ENCODE measurements at places on chromosomes 16 and 17.

DNA sequence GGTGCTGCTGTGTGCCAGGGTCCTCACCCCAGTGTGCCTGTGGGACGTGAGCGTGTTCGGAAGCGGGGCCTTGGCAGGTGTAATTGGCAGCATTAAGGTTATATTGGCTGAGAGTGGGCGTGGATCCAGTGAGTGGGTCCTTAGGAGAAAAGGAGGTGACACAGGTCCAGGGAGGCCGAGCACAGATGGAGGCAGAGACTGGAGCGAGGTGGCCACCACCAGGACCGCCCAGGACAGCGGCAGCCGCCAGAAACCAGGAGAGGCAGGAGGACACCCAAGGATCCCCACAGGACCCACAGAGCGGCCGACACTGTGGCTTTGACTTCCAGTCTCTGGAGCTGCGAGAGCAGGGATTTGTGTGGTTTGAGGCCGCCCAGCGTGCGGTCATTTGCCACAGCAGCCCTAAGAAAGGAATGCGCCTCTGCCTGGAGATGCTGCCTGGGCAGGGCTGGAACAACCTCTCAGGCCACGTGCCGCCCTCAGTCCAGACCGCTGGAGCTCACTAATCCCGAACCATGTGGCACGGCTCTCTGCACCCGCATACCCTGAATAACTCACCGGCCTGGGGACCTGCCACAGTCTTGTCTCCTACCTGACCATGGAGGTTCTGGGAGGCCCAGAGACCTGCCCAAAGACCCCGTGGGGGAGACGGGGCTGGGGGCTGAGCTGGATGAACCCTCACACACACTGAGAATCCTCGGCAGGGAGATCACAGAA, 45.4 kb downstream of the SOX8 start:
- DNase-seq: no peak

- no peak for DNase-seq
These were observed 2.7 kb downstream of the TOM1L1 start for GRCh38 chr17:54903375-54903774.

- DNase-seq: no peak
These were observed 13.8 kb downstream of the SMIM5 start for GRCh38 chr17:75647061-75647460.

GRCh38 chr16:68907781-68908181, 64.5 kb downstream of the TANGO6 start:
- DNase-seq: no peak

GRCh38 chr16:73775841-73776388, 520.7 kb upstream of the PSMD7 start:
- DNase-seq: no peak

GRCh38 chr17:17236295-17237025, 508 bp downstream of the FLCN start:
- DNase-seq: no peak

GRCh38 chr16:20349615-20350014, 2.9 kb downstream of the UMOD start:
- DNase-seq: no peak

DNA sequence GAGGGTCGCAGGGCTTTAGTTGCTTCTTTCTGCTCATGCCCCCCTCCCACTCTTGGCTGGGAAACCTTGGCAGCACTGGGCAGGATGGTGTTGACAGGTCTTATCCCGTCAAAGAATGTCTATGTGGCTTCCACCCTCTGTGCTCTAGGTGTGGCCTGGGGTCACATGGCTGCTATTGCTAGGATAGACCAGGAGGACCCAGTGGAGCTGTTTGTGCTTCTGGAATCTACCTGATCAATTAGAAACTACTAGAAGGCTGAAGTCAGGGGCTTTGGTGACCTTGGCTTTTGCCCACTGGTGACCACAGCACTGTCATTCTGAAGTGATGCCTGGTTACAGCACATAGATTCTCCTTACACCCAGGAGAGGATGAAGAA, 105.8 kb downstream of the CMIP start:
- no peak for DNase-seq

DNA sequence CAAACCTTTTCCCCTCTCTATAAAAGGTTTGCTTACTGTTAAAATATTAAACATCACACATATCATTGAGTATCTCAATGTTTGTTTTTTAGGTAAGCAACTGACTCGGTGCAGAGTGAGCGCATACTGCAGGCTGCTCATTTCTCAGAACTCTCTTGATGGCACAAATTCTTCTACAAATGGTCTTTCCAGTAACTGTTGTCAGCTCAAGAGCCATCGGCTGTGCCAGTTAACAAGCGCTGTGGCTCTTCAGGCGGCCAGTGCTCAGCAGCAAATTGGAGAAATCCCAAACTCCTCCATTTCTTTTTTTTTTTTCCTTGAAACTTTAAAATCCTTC, 8.6 kb downstream of the ABCA3 start:
- no peak for DNase-seq

DNA sequence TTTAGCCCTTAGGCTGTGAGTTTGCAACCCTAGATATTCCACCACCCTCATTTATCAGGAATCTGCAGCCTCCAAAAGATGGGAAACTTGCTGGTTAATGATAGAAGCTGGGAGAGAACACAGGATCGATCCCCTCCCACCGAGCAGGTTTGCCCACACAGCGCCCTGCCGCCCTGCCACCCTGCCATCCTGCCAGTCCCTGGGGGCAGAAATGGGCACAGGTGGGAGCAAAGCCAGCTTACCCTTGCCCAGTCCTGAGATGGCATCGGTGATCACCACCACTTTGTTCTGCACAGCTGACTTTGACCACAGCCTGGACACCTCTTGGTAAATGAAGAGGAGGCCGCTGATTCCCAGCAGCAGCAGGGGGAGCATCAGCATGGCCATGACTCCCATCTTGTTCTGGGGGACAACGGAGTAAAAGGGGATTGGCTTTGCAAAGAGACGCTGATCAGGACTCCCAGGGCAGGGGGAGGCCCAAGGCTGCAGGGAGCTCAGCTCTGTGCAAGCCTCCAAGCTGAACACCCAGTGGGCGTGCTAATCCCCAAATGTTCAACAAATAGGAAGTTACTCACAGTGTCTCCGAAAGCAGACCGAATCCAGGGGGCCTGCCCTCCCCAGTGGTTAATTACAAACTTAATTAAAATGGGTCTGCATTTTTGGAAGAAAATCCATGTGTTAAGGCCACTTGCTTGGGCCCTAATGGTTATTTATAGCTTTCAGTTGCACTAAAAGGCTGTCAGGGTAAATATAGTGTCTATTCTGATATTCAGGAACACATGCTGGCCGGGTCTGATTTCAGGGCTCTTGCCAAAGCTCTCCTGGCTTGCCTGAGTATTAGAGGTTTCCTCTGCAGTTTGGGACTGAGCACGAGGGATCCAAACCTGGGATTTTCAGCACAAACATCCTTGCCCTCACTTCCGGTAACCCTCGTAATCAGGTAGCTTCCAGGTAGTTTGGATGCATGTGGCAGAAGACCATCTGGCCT, at the start of gene DHRS7C:
DHRS7C (minus strand) TSS at position 704 of the 988 bp plus-strand sequence; CDS start at position 396, 308 bp downstream.
- DNase-seq: no peak

DNA sequence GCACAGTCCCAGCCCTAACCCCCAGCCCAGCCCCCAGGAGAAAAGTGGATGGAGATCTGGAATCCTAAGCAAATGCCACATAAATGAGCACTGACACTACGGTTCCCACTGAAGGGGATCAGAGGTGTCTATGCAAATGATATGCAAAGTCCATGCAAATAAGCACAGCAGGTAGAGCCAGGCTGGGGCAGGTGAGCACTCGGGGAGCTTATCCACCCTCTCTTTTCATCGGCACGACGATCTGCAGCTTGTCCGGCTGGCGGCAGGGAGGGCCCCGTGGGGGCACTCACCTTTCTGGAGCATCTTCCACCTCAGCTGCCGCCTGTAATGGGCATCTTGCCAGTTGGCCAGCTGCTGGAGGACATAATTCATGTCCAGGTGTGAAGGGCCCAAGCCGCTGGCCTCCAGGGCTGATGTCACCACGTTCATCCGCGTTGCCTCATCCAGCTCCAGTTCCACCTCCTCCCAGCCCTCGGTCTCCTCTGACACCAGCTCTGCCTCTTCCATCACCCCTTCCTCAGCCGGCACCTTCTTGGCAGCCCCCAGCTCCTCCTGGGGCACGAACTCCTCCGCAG, 9.9 kb downstream of the HAP1 start:
- no peak for DNase-seq

DNA sequence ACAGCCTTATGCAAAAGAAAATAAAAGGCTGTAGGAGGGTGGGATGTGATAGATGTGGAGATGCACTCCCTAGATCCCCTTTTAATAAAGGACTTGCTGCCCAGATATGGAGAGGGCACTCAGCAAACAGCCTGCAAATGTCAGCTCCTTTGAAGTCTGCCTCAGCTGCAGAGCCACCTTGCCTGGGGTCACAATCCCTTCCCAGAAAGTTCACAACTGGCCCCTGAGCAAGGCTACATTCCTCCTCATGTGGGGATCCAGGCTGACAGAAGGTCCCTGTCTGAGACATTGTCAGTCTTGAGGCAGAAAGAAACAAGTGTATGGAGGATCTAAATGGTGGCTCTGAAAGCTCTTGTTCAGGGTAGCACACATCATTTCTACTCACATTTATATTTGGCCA, 36.1 kb downstream of the SLFN11 start:
- no peak for DNase-seq

GRCh38 chr16:69893106-69893505, 58.0 kb upstream of the CLEC18A start:
- DNase-seq: no peak

GRCh38 chr17:79420318-79421243, 190.3 kb downstream of the RBFOX3 start:
- peak; percentile 4 for DNase-seq

GRCh38 chr17:78019976-78020716, 61.6 kb downstream of the TNRC6C start:
- DNase-seq: no peak

GRCh38 chr16:31022544-31023251, 10.7 kb upstream of the STX4 start:
- no peak for DNase-seq
